Femur (tissue), 1 donor: ENCODE measurements at places on chromosomes 5 and 9.

DNA sequence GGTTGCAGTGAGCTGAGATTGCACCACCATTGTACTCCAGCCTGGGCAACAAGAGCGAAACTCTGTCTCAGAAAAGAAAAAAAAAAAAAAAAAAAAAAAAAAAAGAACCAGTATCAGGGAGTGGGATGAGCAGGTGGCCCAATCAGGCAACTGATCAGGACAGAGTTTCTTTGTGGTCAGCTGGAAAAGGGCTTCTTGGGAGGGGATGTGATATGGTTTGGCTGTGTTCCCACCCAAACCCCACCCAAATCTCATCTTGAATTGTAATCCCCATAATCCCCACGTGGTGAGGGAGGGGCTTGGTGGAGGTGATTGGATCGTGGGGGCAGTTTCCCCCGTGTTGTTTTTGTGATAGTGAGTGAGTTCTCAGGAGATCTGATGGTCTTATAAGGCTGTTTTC is 4.7 kb upstream of the GCNT1 start:
- DNase-seq: no peak

DNA sequence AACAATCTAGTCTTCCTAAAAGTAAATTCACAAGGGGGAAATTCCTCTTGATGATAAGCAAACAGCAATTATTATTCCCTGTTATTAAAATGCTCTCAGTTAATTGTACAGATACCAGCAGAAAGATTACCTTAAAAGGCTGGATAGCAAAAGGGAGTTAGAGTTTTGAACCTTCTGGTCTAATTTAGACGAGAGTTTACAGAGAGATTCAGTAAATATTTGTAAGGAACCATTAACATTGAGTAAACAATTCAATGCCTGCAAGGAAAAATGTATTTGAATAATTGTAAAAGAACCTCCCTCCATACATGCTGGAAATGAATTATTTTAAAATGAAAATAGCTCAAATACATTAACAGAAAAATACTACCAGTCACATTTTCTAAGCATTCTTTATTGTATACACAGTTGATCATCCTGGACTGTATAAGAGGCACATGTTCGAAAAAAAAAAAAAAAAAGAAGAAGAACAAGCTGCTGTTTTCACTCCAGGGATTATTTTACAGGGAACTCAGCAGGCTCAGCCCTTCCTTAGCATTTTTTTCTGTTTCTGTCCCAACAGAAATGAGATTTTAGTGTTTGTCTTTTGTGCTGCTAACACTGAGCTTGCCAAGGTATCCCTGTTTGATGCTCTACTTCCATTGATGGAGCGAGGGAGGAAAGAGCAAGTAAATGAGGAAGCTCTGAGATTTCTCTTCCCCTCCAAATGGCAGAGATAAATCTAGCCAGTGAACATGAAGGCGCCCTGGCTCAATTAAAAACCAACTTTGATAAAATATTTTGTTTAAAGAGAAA is 141.1 kb downstream of the ENC1 start:
- no peak for DNase-seq

GRCh38 chr9:98897745-98898144 is 46.0 kb upstream of the COL15A1 start:
- DNase-seq: no peak

- no peak for DNase-seq
Measured at GRCh38 chr5:60026161-60026560, 132.6 kb upstream of the PDE4D start.

DNA sequence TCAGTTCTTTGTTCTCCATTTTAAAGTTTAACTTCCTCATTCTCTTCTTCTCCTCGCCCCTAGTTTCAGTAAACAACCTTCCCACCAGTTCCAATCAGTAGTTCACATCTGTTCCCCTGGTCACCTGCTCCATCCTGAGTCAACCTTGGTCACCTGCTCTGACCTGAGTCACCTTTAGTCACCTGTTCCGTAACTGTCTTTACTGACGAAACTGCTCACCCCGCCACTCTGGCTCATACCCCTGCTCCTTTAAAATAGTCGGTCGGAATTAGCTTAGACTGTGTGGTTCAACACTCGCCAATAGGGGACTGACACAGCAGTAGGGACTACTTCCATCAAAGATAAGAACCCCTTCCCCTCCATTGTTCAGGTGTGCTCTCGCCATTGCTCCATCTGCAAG is 76.3 kb upstream of the GPBP1 start:
- no peak for DNase-seq

- no peak for DNase-seq
Measured at GRCh38 chr5:112635771-112636731, 101.6 kb upstream of the APC start.

- no peak for DNase-seq
Measured at GRCh38 chr5:139878093-139878492, 82.5 kb downstream of the PSD2 start.
